ENCODE measurements at places on chromosomes 3 and 15. TPM values are rescaled to one million over a fixed set of nuclear protein-coding genes. Genes with fewer than 3 reads are reported as not detected.

DNA sequence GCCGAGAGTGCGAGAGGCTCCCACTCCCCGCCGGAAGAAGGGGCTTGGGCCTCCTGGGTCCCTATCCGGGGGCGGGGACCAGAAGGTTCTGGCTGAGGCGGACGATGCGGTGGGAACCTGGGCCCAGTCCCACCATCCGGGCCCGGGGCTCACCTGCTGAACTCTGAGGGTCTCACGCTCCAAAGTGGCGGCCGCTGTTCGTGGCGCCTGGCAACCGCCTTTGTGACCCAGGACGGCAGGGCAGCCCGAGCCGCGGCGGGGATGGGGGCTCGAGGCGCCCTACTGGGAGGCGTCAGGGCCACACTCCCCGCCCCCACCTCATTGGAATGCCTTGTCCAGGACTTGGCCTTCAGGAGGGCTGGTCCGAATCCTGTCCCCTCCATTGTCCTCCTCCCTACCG, at the start of gene FANCD2OS:
FANCD2OS (minus strand) TSS at position 165 of the 400 bp plus-strand sequence. CDS start 3,481 bp downstream, outside the sequence.
- H3K4me1 ChIP-seq: peaks cover 2% of the 10 kb centered on the region
- no peaks in the 10 kb centered on the region for H3K27me3 ChIP-seq
- H3K4me3 ChIP-seq: no peak within 1 kb of the TSS
- no peak within 1 kb of the TSS for H3K27ac ChIP-seq
- no peak for DNase-seq

- H3K27ac ChIP-seq: no peak overlapping the region
- no peaks in the 10 kb centered on the region for H3K4me1 ChIP-seq
- H3K36me3 ChIP-seq: no peaks in the 10 kb centered on the region
- no peak overlapping the region for H3K4me3 ChIP-seq
These were observed 48.8 kb downstream of the CHRD start for GRCh38 chr3:184428561-184429175.

DNA sequence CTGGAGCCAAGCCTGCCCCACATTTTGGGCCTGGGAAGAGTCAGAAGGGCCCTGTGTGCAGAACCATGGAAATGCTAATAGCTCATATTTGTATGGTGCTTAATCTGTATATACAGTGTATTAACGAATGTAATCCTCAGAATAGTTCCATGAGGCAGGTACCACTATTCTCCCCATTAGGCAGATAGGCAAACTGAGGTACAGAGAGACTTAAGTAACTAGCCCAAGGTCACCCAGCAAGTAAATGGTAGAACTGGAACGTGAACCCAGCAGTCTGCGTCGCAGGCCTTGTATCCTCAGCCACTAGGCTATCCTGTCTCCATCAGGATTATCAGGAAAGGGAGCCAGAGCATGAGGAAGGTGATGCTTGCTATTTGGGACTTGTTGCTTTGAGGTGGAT, 28.0 kb upstream of the GLCE start:
- no peak overlapping the region for H3K4me3 ChIP-seq
- no peaks in the 10 kb centered on the region for H3K36me3 ChIP-seq
- H3K27ac ChIP-seq: no peak overlapping the region
- H3K4me1 ChIP-seq: peaks cover 2% of the 10 kb centered on the region
- peaks cover 20% of the 10 kb centered on the region for H3K27me3 ChIP-seq

DNA sequence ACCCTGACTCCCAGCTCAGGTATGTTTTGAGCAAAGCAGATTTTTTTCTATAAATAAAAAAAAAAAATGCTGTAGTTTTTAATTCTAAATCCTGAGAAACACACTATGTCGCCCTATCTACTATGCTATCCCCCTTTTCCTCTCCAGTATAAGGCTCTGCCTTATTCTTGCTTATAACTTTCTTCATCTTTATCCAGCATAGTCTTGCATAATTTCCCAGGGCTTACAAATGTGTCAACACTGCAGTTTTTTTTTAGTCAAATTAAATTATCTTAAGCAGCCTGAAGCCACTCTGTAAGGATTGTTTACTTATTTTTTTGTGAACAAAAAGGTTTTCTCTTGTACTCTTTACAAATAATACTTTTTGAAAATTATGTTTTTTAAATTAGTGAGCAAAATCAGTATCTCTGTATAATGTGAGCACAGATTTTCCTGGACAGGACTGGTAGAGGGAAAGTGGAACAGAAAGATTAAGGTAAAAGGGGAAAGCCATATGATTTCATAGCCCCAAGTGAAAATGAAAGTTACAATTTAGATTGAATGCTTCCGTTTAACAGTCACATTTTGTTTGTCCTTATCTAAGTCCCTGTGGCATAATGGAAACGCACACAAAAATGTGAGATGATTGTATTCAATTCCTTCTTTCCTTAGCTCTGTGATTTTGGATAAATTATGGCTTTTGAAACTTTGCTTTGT, 5.6 kb upstream of the PYDC2 start:
- no peaks in the 10 kb centered on the region for H3K36me3 ChIP-seq
- no peaks in the 10 kb centered on the region for H3K27me3 ChIP-seq
- no peaks in the 10 kb centered on the region for H3K4me1 ChIP-seq
- DNase-seq: no peak
- H3K4me3 ChIP-seq: no peak overlapping the region

GRCh38 chr15:65883571-65883970, 14.3 kb downstream of the RAB11A start:
- H3K27me3 ChIP-seq: no peaks in the 10 kb centered on the region

- H3K36me3 ChIP-seq: no peaks in the 10 kb centered on the region
- H3K27me3 ChIP-seq: no peaks in the 10 kb centered on the region
- no peak for DNase-seq
- H3K4me1 ChIP-seq: no peaks in the 10 kb centered on the region
- no peak overlapping the region for H3K4me3 ChIP-seq
- no peak overlapping the region for H3K27ac ChIP-seq
These were observed 325.0 kb downstream of the OXSM start for GRCh38 chr3:26114851-26115250.

- H3K36me3 ChIP-seq: no peaks in the 10 kb centered on the region
- no peak overlapping the region for H3K4me3 ChIP-seq
- DNase-seq: no peak
- no peak overlapping the region for H3K27ac ChIP-seq
- H3K4me1 ChIP-seq: peaks cover 18% of the 10 kb centered on the region
- no peaks in the 10 kb centered on the region for H3K27me3 ChIP-seq
These were observed 57.5 kb downstream of the CACNA2D2 start for GRCh38 chr3:50445919-50446318.

- DNase-seq: no peak
- H3K36me3 ChIP-seq: no peaks in the 10 kb centered on the region
- H3K27me3 ChIP-seq: peaks cover 14% of the 10 kb centered on the region
- H3K4me3 ChIP-seq: no peak overlapping the region
These were observed 38.6 kb downstream of the MYO1E start for GRCh38 chr15:59334076-59334415.

GRCh38 chr3:115217678-115218451, 70.8 kb upstream of the ZBTB20 start:
- H3K36me3 ChIP-seq: no peaks in the 10 kb centered on the region
- H3K27me3 ChIP-seq: no peaks in the 10 kb centered on the region
- no peak overlapping the region for H3K27ac ChIP-seq
- H3K4me1 ChIP-seq: no peaks in the 10 kb centered on the region
- no peak for DNase-seq

DNA sequence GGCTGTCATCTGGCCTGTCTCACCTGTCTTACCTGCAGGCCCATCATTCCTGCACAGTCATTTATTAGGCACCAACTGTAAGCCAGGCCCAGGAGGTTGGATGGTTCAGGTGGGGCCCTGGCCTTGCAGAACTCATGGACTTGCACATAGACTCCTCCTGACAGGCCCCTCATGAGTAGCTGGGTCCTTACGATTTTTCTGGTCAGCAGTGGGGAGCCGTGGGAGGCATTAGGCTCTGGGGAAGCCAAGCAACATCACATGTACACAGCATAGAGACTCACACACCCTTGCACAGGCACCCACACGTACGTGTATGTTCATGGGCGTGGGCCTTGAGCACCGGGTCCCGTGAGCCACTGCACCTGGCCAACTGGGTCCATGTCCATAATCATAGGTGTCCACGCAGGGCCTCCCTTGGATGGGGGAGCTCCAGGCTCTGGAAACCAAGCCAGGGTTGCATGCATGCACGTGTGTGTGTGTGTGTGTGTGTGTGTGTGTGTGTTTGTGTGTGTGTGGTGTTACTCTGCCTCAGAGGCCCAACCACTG, 20.3 kb downstream of the CISH start:
- peak overlapping the region; percentile 91 for H3K27ac ChIP-seq
- H3K4me3 ChIP-seq: peak overlapping the region; percentile 71
- H3K4me1 ChIP-seq: peaks cover 51% of the 10 kb centered on the region
- DNase-seq: no peak

- DNase-seq: no peak
- H3K27me3 ChIP-seq: peaks cover 18% of the 10 kb centered on the region
- H3K27ac ChIP-seq: no peak overlapping the region
- H3K4me3 ChIP-seq: no peak overlapping the region
- peaks cover 2% of the 10 kb centered on the region for H3K36me3 ChIP-seq
These were observed 31.5 kb upstream of the ARHGEF26 start for GRCh38 chr3:154089421-154090420.

Gene RGMA
- not detected for total RNA-seq

Gene PLIN1
- total RNA-seq: 0.10 TPM

Gene SLC25A38
- 39.9 TPM for total RNA-seq
